ENCODE measurements at places on chromosomes 12 and 14.

DNA sequence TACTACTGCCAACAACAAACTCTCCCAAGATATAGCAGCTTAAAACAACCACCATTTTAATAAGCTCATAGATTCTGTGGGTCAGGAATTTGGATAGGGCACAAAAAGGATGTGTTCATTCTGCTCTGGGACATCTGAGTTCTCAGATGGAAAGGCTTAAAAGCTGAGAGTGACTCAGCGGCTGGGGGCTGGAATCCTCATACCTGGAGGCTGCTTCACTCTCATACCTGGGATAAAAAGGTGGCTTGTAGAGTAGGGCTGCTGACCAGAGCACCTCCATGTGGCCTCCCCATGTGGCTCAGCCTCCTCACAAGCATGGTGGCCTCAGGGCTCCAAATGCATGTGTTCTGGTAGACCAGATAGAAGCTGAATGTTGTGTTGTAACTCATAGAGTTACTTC is 20.2 kb upstream of the PELI2 start:
- DNase-seq, result no peak

DNA sequence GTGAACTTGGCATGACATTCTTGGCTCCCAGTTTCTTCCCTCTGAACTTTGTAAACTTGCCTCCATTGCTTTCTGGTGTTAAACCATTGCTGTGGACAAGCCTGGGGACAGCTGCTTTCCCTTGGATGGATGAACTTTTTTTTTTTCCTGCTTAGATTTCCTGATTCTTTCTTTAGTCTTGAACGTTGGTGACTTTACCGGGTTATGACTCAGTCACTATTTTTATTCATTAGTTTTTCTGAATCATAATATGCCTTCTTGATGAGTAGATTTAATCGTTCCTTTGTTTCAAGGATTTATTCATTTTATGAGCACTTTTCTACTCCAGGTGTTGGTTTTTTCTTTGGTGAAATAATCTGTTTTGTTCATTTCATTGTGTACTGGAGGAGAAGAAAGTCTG is 155.0 kb upstream of the RTL1 start:
- DNase-seq, result no peak

GRCh38 chr12:47102845-47103651 is 23.3 kb upstream of the AMIGO2 start:
- no peak for DNase-seq

DNA sequence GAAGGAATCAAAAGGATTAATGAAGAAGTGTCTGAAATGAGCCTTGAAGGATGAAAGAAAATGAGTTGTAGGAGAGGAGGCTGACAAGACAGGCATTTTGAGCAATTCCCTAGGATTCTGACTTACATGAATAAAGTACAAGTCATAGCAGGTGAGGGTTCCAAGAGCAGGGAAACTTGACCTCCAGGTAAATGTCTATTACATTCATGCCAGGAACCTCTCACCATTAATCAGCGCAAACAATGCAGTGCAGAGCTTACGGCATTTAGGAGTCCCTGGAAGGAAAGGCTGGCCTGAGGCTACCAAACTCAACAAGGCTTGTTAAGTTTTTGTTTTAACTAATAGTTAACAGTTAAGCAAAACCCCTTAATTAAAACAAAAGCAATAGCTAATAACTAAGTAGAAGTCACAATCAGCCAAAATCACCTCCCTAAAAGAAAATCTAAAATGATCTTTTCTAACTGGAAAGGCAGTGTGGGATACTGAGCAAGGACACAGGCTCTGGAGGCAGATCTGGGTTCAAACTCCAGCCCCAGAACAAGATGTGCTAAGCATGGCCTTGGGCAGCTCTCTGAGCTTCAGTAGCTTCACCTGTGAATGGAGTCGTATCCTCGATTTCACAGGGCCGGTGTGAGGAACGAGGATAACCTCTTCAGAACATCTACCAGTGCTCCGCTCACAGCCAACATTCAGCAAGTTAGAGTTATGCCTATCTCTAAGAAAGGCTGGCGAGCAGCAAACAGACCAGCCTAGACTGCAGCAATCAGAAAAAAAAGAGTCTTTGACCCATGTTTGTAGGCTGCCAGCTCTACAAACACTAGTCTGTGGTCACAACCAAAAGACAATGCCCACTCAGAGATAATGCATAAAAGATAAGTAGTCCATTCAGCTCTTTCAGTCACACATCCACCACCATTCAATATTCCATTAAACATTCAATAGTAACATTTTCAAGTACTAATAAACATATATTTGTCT is 16.9 kb downstream of the PPTC7 start:
- DNase-seq, result no peak

- DNase-seq, result no peak
Measured at GRCh38 chr12:31737345-31737744, 8.5 kb upstream of the AMN1 start.

DNA sequence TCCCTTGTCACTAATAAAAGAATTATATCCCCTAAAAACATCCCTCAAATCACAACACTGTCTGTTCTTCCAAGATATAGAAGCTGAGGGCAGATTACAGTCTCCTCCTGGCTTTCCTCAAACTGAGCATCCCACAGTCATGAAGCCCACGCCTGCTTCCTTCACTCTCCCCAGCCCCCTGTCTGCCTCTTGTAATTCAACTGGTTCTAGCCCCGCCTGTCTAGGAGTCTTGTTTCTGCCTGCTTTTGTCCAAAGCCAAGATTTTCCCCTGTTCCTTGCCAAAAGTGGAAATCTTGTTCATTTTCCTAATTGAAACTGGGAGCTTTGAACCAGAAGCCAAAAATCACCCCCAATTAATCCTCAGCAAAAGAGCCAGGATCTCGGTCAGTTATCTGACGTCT is 35.9 kb upstream of the PWP1 start:
- DNase-seq, result peak; percentile 72

- no peak for DNase-seq
Measured at GRCh38 chr12:47077206-47078085, 2.0 kb upstream of the PCED1B start.

- DNase-seq, result no peak
Measured at GRCh38 chr14:47843236-47843635, 167.8 kb upstream of the MDGA2 start.

- DNase-seq, result peak; percentile 26
Measured at GRCh38 chr14:64502887-64503433, 678 bp downstream of the ZBTB25 start.

DNA sequence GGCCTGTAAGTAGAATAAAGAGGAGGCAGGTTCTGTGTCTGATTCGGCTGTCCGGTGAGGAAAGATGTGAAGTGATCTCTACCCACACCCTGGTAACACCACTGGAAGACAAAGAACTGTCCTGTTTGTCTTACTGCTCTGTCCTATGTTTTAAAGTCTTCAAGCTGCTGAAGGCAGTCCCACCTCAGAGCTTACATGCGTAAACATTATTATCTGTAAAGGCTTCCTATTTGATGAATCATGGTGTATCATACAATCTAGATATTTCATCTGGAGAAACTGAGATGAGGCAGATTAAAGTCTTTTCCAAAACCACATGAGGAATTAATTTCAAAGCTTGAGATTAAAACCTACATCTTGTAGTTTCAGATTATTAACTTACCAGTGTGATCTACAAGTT is 427.6 kb downstream of the ZFP36L1 start:
- DNase-seq, result no peak

- DNase-seq, result no peak
Measured at GRCh38 chr14:36289954-36290353, 30.5 kb downstream of the MBIP start.

DNA sequence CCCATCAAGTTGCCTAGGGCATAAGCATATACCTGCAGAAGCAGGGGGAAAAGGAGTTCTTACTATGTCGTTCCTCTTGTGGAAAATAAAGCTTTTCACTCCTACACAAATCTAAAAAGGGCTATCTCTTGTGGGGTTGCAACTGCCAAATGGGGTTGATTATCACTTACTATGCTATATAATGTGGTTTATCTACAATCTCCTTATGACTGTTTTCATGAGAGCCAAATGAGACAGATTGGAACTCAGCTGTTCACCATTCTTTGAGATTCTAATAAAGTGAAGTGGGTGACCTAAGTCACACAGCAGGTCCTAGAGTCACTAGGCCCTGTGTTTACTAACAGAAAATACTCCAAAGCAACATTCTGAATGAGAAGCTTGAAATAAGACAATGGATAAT is 47.7 kb downstream of the CIT start:
- no peak for DNase-seq

DNA sequence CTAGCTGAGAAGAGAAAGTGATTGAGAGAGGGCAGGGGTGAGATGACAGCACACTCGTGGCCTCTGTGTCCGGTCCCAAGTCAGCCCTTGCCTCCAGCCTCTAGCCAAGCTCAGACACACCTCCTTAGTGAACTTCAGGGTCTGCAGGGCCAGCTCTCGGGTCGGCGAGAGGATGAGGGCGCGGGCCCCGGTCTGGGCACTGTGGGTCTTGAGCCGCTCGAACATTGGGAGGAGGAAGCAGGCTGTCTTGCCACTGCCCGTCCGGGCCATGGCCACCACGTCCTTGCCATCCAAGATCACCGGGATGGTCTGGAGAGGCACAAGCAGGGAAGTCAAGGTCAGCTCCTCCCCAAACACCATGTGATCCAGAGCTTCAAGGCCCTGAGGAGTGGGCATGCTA is 6.3 kb downstream of the DDX54 start:
- no peak for DNase-seq

GRCh38 chr12:31586728-31587127 is 4.2 kb downstream of the DENND5B start:
- no peak for DNase-seq

GRCh38 chr12:110249105-110249504 is 31.9 kb upstream of the ATP2A2 start:
- DNase-seq, result peak; percentile 68

DNA sequence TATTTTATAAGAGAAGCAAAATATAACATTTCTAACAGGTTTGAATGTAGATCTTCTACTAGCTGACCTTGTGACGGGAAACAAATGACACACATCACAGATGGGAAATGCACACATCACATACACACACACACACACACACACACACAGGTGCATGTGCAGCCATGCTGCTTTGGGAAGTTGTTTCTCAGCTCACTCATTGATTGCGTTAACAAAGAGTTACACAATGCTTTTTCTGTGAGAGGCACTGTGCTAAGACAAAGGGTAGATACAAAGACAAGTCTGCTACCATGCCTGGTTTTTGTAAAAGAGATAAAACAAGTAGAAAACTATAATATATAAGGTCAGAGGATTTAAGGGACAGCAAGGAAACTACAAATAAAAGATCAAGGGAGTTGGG is 1.3 kb upstream of the NR1H4 start:
- DNase-seq, result no peak

DNA sequence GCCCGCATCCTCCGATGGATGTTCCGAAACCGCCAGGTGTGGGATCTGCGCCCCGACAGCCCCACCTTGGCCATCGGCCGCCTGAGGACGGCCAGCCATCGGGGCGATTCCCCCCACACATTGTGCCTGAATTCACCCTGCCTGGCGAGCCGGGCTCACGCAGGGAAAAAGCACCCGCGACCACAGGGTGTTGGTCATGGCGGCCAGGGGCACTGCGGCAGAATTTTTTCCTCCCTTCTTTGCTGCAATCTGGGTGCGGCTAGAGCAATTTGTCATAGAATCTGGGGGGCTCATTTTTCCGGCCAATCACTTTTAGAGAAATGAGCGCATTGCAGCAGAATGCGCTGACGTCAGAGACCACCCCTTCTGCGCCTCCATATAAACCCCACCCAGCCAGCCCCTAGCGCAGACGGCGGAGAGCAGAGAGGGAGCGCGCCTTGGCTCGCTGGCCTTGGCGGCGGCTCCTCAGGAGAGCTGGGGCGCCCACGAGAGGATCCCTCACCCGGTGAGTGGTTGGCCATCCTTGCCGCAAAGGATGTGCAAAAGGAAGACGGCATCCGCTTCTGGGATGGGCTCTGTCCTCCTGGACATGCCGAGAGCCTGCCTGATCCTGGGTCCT is at the start of gene MEG3:
TSS of gene MEG3 (plus strand) at position 406 of the 619 bp plus-strand sequence.
- DNase-seq, result peak; percentile 89

DNA sequence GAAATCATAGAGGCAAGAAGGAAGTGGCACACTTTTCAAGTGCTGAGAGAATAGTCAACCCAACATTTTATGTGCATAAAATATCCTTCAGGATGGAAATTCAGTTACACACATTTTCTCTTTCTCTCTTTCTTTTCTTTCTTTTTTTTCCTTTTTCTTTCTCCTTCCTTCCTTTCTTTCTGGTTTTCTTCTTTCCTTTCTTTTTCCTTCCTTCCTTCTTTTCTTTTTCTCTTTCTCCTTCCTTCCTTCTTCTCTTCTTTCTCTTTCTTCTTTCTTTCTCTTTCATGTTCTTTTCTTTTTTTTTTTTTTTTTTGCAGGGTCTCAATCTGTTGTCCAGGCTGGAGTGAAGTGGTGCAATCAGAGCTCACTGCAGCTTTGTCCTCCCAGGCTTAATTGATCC is 38.7 kb upstream of the OR5AU1 start:
- no peak for DNase-seq

GRCh38 chr12:24823808-24824515 is 124.9 kb downstream of the BCAT1 start:
- DNase-seq, result no peak

- DNase-seq, result peak; percentile 52
Measured at GRCh38 chr12:57609101-57609780, 2.0 kb upstream of the ARHGEF25 start.

DNA sequence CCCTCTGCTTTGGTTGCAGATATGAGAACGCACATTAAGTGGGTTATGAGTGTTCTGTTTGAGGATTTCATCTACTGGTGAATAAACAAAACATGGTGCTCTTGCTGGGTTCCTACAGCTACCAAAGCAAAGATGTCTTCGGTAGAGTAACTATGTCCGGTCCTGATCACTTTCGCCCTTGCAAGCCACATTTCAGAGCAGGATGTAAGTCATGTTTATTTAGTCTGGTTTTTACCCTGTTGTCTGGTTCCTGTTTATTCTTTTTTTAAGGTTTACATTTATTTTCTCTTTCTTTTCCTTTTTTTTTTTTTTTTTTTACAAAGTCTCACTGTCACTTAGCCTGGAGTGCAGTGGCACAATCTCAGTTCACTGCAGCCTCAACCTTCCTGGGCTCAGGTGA is 99.2 kb downstream of the VEZT start:
- DNase-seq, result no peak

- DNase-seq, result peak; percentile 18
Measured at GRCh38 chr14:36658123-36659009, 3.3 kb upstream of the PAX9 start.
